ENCODE measurements at places on chromosomes 4 and X.

GRCh38 chr4:24664956-24665355, 80.6 kb upstream of the DHX15 start:
- no peak overlapping the region for H3K27ac ChIP-seq
- H3K36me3 ChIP-seq, result no peaks in the 10 kb centered on the region
- DNase-seq, result no peak
- H3K4me1 ChIP-seq, result no peaks in the 10 kb centered on the region
- H3K4me3 ChIP-seq, result no peak overlapping the region

DNA sequence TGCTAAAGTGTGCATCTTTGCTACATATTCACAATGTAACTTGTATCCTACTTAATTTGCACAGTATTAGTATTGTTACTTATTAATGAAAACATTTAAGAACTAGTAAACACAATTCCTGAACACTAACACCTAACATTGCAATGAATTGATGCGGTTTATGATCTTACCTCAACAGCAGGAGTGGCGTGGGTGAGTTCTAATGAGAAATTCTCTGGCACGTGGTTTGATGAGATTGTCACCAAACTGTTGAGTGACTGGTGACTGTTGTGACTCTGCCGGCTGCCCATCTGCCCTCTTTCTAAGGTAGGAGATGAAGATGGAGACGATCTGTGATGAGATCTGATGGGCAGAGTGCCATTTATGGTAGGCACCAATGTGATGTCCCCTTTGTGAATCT, 2.9 kb downstream of the PCDH18 start:
- H3K27ac ChIP-seq, result no peak overlapping the region
- peaks cover 27% of the 10 kb centered on the region for H3K36me3 ChIP-seq
- no peak overlapping the region for H3K4me3 ChIP-seq
- no peak for DNase-seq
- peaks cover 6% of the 10 kb centered on the region for H3K4me1 ChIP-seq

DNA sequence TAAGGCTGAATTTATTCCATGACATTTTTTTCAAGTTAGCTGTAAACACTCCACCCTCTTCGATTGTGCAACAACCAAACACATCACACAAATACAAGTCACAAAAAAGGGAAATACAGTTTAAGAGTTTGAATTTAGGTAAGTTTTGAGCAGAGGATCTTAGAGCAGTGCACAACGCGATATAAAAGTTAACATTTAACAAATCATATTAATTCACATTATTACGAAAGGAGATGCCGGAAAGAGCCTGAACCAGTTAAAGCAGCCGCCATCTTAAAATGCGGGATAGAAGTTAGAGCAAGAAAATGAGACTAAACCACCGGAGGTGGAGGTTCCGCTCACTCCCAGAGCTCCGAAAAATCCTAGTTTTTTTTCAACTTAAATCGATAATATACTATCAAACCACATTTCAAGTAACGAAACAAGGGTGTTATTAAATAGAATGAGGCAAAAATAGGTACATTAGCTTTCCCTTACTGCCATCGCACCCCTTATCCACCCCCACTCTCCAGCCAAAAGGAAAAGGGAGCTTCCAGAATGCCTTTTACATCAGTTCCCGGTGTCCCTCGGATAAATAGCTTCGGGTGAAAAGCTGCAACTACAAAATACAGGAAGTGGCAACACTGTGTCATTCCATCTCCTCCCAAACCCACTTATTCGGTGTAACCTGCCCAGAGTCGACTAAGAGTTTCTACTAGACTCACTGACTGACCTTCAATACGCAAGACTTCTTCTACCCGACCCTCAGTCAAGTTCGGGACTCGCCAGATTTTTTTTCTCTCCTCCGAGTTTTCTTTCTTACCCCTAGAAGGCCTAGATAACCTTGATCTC, 1.9 kb downstream of the UBE2D3 start:
- H3K27ac ChIP-seq, result no peak overlapping the region
- H3K4me1 ChIP-seq, result peaks cover 12% of the 10 kb centered on the region
- peak; percentile 82 for DNase-seq

DNA sequence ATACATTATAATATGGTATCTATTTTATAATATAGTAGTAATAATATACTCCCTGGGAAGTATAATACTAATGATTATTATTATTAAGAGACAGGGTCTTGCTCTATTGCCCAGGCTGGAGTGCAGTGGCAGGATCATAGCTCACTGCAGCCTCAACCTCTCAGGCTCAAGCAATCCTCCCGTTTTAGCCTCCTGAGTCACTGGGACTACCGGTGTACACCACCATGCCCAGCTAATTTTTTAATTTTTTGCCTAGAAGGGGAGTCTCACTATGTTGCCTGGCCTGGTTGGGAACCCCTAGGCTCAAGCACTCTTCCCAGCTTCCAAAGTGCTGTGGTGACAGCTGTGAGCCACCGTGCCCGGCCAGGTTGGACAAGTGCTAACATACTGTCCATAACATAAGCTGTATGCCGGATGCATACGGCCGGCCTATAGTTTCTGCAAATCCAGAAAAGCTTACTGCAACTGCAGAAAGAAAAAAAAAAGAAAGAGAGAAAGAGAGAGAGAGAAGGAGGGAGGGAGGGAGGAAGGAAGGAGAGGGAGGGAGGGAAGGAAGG, 94.2 kb upstream of the PPP2R3B start:
- H3K4me1 ChIP-seq, result no peaks in the 10 kb centered on the region
- no peak overlapping the region for H3K27ac ChIP-seq
- no peak overlapping the region for H3K4me3 ChIP-seq
- H3K27me3 ChIP-seq, result no peaks in the 10 kb centered on the region
- no peaks in the 10 kb centered on the region for H3K36me3 ChIP-seq

DNA sequence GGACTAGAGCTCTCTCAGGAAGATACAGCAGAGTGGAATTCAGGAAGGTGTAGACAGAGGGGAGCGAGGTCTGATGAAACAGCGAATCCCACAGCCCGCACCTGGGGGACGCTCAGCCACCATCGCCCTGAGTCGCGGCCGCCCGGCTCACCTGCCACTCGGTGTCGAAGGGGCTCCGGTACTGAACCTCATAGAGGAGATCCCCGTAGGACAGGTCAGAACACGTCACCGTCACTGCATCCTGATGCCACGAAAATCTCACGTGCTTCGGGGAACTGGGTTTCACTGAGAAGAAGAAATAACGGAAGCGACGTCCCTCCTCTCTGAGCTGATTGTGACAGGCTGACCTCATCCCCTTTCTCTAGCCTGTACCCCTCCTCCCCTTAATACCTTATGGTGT, 10.2 kb downstream of the CRLF2 start:
- H3K4me1 ChIP-seq, result no peaks in the 10 kb centered on the region
- no peak for DNase-seq
- no peak overlapping the region for H3K27ac ChIP-seq
- H3K36me3 ChIP-seq, result no peaks in the 10 kb centered on the region
- no peaks in the 10 kb centered on the region for H3K27me3 ChIP-seq
- no peak overlapping the region for H3K4me3 ChIP-seq

All from MCF 10A (cell line).